ENCODE measurements at places on chromosomes 2 and 18.

DNA sequence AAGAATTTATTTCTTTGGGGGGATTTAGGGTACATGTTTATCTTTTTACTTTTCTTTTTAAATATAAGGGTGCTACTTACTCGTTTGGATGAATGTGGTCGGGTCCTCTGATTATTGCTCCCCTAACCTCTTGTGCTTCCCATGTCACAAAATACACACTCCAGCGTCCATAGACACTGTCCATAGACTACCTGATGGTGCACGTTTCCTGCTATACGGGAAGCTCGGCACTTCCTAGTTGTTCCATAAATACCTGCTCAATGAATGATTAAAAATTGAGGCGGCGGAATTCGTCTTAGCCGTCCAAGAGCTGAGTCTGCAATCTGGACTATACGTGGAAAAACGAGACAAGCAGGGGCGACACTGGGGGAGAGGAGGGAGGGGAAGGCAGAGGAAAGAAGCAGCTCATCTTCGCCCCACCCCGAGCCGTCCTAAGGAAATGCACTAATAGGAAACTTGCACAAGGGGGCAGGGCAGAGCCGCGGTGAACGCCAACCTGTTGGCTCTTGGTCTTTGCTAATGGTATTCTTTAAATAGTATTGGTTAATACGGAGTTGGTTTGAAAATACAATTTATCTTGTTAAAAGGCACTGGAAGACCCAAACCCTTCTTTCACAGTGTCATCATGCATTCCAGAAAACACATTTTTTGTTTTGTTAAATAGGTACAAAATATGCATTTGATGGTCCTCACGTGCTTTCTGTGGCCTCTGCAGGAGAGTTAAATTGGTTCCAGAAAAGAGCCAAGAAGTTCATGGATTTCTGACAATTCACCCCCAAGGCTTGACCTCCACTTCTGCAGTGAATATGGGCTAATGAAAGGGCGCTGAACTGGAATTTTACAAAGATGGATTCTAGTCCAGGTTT, 73.0 kb upstream of the KCTD1 start:
- H3K36me3 ChIP-seq, result peaks cover 6% of the 10 kb centered on the region
- H3K27ac ChIP-seq, result no peak overlapping the region
- no peak overlapping the region for H3K4me3 ChIP-seq
- H3K4me1 ChIP-seq, result no peaks in the 10 kb centered on the region

GRCh38 chr2:181203412-181203811, 223.0 kb downstream of the UBE2E3 start:
- DNase-seq, result no peak
- peaks cover 30% of the 10 kb centered on the region for H3K36me3 ChIP-seq
- no peaks in the 10 kb centered on the region for H3K27me3 ChIP-seq
- H3K4me3 ChIP-seq, result no peak overlapping the region
- no peak overlapping the region for H3K27ac ChIP-seq
- peaks cover 17% of the 10 kb centered on the region for H3K4me1 ChIP-seq

- H3K36me3 ChIP-seq, result no peaks in the 10 kb centered on the region
- H3K4me1 ChIP-seq, result no peaks in the 10 kb centered on the region
- no peak for DNase-seq
- no peak overlapping the region for H3K4me3 ChIP-seq
- H3K27me3 ChIP-seq, result no peaks in the 10 kb centered on the region
Observed at GRCh38 chr2:85504778-85505261, 34.1 kb upstream of the MAT2A start.

DNA sequence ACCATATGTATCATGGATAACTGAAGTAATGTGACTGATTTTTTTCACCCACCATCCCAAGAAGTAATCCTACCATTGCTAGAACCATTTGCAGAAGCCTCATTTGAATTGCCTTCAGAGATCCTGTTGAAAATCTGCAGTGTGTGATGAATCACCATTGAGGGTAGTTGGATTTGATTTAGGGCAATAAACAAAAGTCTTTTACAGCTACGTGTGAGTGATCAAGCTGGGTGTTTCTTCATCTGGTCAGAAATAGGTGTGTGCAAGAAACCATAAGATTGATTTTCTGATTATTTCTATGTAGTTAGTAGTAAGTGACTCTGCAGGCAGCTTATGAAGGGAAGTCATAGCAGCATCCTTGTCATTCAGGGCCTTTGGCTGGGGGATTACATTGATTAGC, 159.6 kb downstream of the MGAT5 start:
- no peaks in the 10 kb centered on the region for H3K27me3 ChIP-seq
- H3K27ac ChIP-seq, result no peak overlapping the region
- H3K36me3 ChIP-seq, result peaks cover 3% of the 10 kb centered on the region
- no peak for DNase-seq

GRCh38 chr2:39216346-39217191, 27.2 kb downstream of the CDKL4 start:
- H3K27me3 ChIP-seq, result no peaks in the 10 kb centered on the region
- H3K36me3 ChIP-seq, result no peaks in the 10 kb centered on the region
- peak overlapping the region; percentile 62 for H3K4me3 ChIP-seq

DNA sequence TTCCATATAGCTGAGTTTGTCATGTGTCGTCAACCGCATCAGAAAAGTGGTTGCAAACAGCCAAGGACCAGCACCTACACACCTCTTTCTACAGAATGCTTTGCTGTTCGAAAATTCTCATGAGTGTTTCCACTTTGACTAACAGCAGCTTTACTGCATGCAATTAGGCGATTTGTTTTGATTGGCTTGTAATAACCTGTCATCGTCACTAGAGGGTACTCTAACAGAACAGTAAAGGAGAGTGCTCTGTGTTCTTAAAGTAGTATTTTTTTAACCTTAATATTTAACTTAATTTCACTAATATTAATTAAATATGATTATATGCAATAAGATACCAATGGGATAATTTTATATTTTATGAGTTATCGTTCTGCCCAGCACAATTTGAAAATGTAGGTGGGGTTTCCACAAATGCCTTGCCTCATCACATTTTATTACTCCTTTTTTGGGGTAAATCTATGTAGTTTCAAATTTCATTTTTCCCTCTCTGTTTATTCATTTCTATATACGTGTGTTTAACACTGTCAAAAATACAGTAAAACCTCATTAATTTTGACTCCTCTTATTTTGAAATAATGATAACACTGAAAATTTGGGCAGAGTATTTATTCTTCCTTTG, 502.2 kb downstream of the NRXN1 start:
- H3K27me3 ChIP-seq, result no peaks in the 10 kb centered on the region
- H3K27ac ChIP-seq, result no peak overlapping the region
- H3K4me3 ChIP-seq, result no peak overlapping the region
- no peaks in the 10 kb centered on the region for H3K36me3 ChIP-seq

DNA sequence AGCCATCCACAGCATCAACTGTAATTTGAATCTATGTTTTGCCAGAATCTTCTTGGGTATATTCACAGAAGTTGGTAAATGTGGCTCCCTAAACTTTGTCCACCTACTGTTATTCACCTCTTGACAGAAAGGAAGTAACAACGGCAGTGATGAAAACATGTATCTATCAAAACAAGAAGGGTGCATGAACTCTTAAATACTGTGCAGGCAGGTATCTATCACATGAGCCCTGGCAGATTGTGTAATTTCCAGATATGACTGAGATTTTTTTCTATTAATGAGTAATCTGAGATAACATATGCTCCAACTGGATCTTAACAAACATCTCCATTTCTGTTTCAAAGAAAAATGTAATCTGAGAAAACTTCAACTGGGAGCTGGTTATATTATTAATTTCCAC, 36.6 kb downstream of the SFT2D3 start:
- H3K36me3 ChIP-seq, result peaks cover 40% of the 10 kb centered on the region
- no peak for DNase-seq
- H3K27me3 ChIP-seq, result no peaks in the 10 kb centered on the region
- no peak overlapping the region for H3K27ac ChIP-seq
- H3K4me3 ChIP-seq, result no peak overlapping the region

DNA sequence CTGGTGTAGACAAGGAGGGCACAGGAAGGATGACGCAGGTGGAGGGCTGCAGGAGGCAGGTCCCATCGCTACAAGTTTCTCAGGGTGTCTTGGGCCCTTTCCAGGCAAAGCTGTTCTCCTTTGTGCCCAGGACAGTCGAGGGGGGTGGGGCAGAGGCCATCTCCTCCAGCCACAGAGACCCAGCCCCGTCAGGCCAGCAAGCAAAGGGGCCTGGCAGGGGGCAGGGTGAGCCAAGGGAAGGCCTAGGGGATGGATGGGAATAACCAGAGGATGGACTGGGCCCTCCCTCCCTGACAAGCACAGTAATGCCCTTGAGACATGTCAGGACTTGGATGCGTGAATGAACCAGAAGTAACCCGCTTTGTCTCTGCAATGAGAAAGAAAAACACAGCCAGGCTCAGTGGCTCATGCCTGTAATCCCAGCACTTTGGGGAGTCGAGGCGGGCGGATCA, 6.3 kb downstream of the TCF23 start:
- H3K4me3 ChIP-seq, result no peak overlapping the region
- DNase-seq, result no peak
- no peak overlapping the region for H3K27ac ChIP-seq
- no peaks in the 10 kb centered on the region for H3K36me3 ChIP-seq
- H3K4me1 ChIP-seq, result peaks cover 2% of the 10 kb centered on the region

- H3K4me1 ChIP-seq, result peaks cover 75% of the 10 kb centered on the region
- peak; percentile 53 for DNase-seq
- H3K27ac ChIP-seq, result no peak overlapping the region
- H3K27me3 ChIP-seq, result no peaks in the 10 kb centered on the region
- peak overlapping the region; percentile 49 for H3K4me3 ChIP-seq
Observed at GRCh38 chr2:157336137-157337010, 10.8 kb upstream of the ERMN start.

DNA sequence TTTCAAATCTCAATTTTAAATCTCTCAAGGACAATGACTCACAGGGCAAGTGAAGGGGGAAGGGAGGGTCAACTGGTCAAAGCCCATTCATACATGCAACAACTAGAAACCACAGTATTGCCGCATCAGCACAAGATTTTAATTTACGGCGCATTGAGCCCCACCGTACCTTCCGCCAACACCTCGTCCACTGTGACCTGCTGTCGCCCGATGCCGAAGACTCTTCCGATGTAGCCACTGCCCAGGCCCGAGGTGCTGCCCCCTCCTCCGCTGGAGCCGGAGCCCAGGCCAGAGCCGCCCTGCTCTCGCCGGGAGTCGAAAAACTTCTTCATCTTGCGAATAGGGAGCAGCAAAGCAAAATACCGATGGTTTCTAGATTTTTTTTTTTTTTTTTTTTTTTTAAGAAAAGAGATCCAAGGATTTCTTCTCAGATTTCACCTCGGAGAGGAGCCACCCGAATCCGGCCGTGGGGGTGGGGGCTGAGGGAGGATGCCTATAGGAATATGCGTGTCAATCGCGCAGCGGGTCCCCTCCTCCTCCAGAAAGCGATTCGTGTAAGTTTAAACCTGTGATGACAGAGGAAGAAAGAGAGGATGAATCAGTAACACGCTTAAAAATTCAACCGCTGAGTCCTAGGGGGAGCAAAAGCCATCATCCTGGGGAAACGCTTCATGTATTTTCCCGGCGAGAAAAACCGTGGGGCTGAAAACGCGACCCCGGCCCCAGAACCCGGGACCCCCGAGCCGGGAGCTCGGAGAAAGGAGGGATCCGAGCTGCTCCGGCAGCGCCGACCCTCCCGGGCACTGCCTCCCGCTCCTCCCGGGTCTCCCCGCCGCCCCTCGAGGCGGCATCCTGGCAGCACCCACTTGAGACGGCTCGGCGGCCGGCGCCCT, 584 bp downstream of the AAK1 start:
- peak; percentile 69 for DNase-seq
- H3K4me3 ChIP-seq, result peak overlapping the region; percentile 89
- no peaks in the 10 kb centered on the region for H3K27me3 ChIP-seq
- peaks cover 66% of the 10 kb centered on the region for H3K4me1 ChIP-seq
- peaks cover 24% of the 10 kb centered on the region for H3K36me3 ChIP-seq
